Activated T-cell treated with anti-CD3 and anti-CD28 coated beads, Interleukin-2, amount 50 U/mL, for 4 hours (primary cell): ENCODE measurements at places on chromosomes 4 and X.

DNA sequence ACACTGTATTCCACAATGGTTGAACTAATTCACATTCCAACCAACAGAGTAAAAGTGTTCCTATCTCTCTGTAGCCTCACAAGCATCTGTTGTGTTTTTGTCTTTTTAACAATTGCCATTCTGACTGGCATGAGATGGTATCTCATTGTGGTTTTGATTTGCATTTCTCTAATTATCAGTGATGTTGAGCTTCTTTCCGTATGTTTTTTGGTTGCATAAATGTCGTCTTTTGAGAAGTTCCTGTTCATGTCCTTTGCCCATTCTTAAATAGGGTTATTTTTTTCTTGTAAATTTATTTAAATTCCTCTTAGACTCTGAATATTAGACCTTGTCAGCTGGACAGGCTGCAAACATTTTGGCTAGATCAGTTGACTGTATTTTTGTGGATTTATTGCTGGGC, 78.2 kb downstream of the VSIG4 start:
- DNase-seq = no peak

DNA sequence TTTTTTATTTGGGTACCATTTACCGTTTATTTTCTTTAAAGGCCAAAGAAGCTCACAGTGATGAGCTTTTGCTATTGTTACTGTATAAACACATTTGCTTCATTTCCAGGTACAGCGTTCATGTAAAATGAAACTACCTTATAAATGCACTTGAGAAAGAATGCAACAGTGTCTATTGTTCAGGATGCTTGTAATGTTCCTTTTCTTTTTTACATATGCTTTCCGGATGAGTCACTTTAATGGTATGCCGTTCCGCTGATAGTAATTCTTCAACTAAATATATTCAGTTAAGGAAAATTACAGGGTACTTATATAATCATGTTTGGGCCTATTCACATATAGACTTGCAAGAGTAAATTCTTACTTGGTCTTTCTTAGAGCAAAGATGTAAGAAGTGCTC, 354.9 kb downstream of the RPA4 start:
- no peak for DNase-seq

- no peak for DNase-seq
Measured at GRCh38 chr4:109211671-109212070, 90.8 kb downstream of the COL25A1 start.

GRCh38 chrX:48806081-48806480, 4.2 kb downstream of the HDAC6 start:
- DNase-seq = no peak

DNA sequence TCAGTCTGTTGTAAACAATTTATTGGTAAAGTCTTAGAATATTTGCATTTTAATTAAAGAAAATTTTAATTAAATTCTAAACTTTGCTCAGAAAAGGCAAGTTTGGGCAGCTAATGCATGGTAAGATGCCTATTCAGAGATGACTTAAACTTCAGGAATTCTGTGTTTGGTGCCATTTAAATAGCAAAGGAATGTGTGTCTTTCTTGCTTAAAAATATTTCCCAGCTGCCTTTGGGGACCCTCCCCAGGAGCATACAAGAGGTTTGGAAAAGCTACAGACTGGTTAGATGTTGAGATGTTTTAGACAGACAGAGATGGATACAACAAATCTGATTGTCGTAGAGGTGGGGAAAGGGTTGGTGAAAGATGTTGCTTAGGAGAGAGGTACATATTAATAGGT, 36.5 kb downstream of the AFF2 start:
- no peak for DNase-seq

- peak; percentile 6 for DNase-seq
Measured at GRCh38 chr4:128288689-128289106, 1.1 kb upstream of the PGRMC2 start.

DNA sequence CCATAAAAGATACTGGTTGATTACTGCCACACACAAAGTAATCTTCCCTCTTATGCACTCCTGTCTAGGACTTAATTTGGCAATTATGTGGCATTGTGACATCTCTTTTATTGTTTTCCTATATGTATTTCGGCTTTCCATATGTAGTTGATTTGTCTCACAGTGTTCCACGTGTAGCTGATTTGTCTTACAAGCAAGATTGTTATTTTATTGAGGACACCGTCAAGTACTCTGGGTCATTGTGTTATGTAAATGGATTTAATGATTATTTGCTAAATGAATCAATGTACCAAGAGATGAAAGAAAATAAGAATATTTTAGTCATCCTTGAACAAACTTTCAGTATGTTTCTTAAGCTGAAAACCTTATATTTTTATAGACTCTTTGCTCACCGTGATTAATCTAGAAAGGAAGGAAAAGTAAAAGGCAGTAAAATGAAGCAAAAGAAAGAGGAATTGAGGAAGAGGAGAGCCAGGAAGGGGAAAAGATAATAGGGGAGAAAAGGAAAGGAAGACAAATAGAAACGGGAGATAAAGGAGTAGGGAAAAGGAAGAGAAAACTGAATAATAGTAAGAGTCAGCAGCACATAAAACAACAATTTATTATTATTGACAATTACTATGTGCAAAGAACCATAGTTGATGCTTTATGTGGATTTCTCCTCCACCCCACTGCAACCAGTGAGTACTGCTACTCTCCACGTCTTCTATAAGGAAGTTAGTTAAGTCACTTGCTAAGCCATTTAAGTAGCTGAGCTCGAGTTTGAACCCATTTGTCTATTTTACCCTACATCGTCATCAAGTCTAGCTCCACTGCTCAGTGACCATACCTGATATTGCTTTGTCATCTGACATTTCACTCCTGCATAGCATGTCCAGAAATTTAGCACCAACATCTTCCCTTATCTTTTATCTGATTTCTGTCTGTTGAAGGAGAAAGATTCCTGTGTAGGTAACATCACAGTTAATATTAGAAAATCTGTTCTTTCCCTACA, 336.5 kb downstream of the BMPR1B start:
- no peak for DNase-seq

- no peak for DNase-seq
Measured at GRCh38 chrX:69510914-69511513, 6.9 kb downstream of the NALF2 start.

DNA sequence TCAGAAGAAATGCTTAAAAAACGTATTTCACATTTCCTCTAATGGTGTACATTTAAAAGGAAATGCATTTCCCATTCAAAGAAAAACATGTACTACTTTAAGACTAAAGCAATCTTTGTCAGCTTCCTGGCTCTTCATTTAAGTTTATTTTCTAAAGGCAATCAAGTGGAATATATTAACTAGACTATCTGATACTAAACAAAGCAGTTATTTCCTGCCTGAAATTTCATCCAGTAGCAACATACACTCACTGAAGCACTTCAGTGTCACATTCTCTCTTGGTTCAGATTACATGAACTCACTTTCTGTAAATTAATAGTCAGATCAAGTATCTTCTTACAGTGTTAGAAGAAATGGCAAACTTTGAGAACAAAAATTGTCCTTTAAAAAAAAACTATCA, 42.5 kb downstream of the LRBA start:
- no peak for DNase-seq

- no peak for DNase-seq
Measured at GRCh38 chr4:177070533-177071058, 239.1 kb upstream of the NEIL3 start.
